ENCODE measurements at places on chromosomes 13 and 19. TPM values are rescaled to one million over a fixed set of nuclear protein-coding genes. Genes with fewer than 3 reads are reported as not detected.

DNA sequence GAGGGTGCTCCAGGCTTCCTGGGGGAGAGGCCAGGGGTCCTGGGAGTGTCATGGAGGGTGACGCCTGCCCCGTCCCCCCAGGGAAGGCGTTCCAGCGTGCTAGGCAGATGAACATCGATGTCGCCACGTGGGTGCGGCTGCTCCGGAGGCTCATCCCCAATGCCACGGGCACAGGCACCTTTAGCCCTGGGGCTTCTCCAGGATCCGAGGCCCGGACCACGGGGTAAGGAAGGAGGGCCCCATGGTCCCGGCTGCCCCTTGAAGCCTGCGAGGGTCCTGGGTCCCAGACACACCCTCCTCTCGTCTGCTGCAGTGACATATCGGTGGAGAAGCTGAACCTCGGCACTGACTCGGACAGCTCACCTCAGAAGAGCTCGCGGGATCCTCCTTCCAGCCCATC, 11.4 kb downstream of the PTGER1 start:
- DNase-seq: no peak
- no peak overlapping the region for H3K4me3 ChIP-seq
- H3K36me3 ChIP-seq: peaks cover 42% of the 10 kb centered on the region
- H3K27ac ChIP-seq: no peak overlapping the region
- H3K4me1 ChIP-seq: peaks cover 20% of the 10 kb centered on the region

DNA sequence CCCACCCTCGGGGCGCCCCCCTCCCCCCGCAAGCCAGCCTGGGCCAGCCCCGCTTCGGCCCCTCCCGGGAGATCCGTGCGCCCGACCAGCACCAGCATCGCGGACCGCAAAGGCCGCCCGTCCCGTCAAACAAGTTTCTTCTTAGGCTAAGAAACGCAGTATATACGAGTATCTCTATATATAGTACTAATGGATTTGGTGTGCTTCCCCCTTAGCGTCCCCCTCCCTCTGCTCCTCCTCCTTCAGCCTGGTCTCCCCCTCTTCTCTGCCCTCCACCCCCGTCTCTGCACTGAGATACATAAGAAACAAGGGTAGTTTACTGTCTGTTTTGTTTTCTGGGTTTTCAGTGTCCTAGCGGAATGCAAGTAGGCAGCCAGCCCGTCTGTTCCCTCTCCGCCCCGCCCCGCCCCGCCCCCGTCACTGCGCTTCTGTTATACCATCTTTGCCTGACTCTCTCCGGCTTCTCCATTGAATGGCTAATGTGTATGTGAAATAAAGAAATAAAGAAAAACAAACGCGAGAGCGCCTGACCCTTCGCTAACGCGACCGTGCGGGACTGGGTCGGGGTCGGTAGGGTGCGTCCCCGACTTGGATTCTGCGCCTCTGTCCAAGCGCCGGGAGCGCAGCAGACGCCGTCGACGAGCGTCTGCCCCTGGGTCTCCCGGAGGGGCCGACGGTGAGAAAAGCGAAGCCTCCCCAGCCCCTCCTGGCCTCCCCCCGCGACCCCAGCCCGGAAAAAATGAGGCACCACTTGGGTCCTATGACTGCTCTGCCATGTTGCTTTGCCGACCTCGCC, 4.2 kb downstream of the LYL1 start:
- peaks cover 5% of the 10 kb centered on the region for H3K36me3 ChIP-seq
- no peak overlapping the region for H3K4me3 ChIP-seq
- H3K4me1 ChIP-seq: peaks cover 42% of the 10 kb centered on the region
- H3K27ac ChIP-seq: peak overlapping the region; percentile 59
- H3K27me3 ChIP-seq: peaks cover 49% of the 10 kb centered on the region
- DNase-seq: no peak

DNA sequence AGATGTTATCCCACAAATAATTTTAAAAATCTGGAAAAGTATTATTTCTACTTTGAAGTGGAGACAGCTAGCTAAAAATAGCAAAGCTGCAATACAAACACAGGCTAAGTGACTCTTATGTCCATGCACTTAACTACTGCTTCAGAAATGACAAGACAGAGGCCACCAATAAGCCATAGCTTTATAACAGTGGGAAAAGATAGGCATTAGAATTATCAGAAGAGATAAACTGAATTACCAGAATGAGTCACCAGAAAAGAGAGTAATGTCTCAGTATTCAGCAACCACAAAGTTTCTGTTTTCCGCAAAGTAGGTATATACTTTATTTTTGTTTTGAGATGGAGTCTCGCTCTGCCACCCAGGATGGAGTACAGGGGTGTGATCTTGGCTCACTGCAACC, 17.1 kb downstream of the CLN5 start:
- peak overlapping the region; percentile 69 for H3K27ac ChIP-seq
- peaks cover 51% of the 10 kb centered on the region for H3K36me3 ChIP-seq
- H3K27me3 ChIP-seq: no peaks in the 10 kb centered on the region
- peaks cover 29% of the 10 kb centered on the region for H3K4me1 ChIP-seq

- H3K4me3 ChIP-seq: no peak overlapping the region
- no peak overlapping the region for H3K27ac ChIP-seq
- H3K4me1 ChIP-seq: no peaks in the 10 kb centered on the region
Measured at GRCh38 chr19:15260939-15261338, 28.7 kb upstream of the EPHX3 start.

DNA sequence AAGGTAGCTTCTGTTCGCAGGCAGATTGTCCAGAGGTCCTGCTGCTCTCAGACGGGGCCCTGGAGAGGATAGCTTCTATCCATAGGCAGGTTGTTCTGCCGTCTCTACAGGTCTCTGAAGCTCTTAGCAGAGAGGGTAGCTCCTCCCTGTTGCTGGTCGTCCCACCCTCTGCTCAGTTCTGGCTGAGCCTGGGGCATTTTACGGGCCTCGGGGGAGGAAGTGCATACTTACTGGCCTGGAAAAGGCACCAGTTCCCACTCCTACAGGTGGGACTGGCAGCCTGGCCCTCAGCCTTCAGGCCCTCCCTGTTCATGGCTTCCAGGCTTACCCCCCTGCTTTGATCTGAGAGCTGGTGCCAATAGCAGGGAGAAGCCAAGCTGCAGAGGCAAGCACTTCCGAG, 42.3 kb downstream of the USPL1 start:
- H3K4me3 ChIP-seq: no peak overlapping the region
- H3K27me3 ChIP-seq: no peaks in the 10 kb centered on the region
- H3K27ac ChIP-seq: no peak overlapping the region
- no peak for DNase-seq

- DNase-seq: no peak
- no peaks in the 10 kb centered on the region for H3K27me3 ChIP-seq
- H3K36me3 ChIP-seq: peaks cover 55% of the 10 kb centered on the region
- H3K4me3 ChIP-seq: no peak overlapping the region
- no peak overlapping the region for H3K27ac ChIP-seq
Measured at GRCh38 chr19:46386151-46386550, 27.2 kb downstream of the CCDC8 start.

- peaks cover 2% of the 10 kb centered on the region for H3K36me3 ChIP-seq
- H3K27me3 ChIP-seq: no peaks in the 10 kb centered on the region
- DNase-seq: no peak
- peak overlapping the region; percentile 41 for H3K27ac ChIP-seq
- no peak overlapping the region for H3K4me3 ChIP-seq
- H3K4me1 ChIP-seq: peaks cover 57% of the 10 kb centered on the region
Measured at GRCh38 chr13:114063545-114064449, 68.6 kb downstream of the RASA3 start.

- H3K4me3 ChIP-seq: no peak overlapping the region
- no peak for DNase-seq
- H3K27me3 ChIP-seq: peaks cover 5% of the 10 kb centered on the region
- H3K27ac ChIP-seq: no peak overlapping the region
- H3K4me1 ChIP-seq: no peaks in the 10 kb centered on the region
Measured at GRCh38 chr19:55495646-55496349, 7.6 kb downstream of the SSC5D start.

DNA sequence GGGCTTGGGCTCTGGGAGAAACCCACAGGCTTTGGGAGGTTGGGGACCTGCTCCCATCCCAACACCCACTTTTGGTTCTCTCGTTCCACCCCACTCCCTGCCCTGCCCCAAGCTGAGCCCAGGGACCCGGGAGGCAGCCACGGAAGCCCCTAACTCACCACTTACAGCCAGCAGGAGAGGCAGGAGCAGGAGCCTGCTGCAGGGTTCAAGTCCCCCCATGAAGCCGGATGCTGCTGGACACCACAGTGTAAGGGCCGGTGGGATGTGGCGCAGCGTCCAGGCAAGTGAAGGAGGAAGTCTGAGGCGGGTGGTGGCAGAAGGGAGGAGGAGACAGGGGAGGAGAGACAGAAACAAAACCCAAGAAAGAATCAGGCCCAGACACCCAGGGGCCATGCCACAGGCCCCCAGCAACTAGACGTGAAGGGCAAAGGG, at the start of gene TYROBP:
Gene TYROBP, minus strand, starts transcription at position 286 of the 432 bp plus-strand sequence. Its CDS starts 67 bp downstream, at position 219.
- H3K4me3 ChIP-seq: no peak within 1 kb of the TSS
- H3K36me3 ChIP-seq: peaks cover 5% of the 10 kb centered on the region
- peak within 1 kb of the TSS; percentile 57 for H3K27ac ChIP-seq
- DNase-seq: no peak

DNA sequence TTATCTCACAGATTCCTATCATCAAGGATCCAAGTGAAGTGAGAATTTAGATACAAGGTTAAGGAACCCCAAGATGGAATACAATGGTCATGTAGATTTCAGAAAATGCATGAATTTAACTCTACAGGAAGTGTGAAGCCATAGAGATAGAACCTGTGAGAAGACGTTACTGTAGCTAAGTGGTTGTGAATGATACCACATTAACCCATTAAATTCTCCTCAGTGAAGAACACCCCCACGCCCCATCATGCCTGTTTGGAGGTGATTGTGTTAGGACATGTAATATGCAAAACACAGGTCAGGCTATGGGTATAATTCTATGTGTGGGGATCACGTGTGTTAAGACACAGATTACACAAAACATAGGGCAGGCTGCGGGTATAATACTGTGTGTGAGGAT, 1166.7 kb downstream of the EFNB2 start:
- no peak for DNase-seq
- no peaks in the 10 kb centered on the region for H3K36me3 ChIP-seq
- no peaks in the 10 kb centered on the region for H3K27me3 ChIP-seq
- H3K27ac ChIP-seq: no peak overlapping the region

- H3K27me3 ChIP-seq: no peaks in the 10 kb centered on the region
- H3K4me1 ChIP-seq: peaks cover 47% of the 10 kb centered on the region
- peak overlapping the region; percentile 97 for H3K27ac ChIP-seq
Measured at GRCh38 chr19:48170817-48171347, 402 bp downstream of the ZSWIM9 start.

DNA sequence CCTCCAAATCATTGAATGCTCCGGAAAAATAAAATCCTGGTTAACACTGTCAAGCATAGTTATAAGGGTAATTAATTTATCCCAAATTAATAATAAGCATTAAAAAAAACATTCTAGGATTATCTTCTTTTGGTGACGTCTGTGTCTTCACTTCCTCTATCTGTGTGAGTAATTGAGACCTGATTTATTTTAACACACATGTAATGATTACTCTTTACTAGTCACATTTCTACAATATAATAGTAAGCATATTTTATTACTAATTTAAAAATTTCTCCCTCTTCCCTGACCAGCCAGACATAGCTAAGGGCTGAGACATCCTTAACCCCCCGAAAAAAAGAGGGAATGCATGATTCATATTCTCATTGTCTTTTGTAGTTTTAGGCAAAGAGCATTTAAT, 2.3 kb downstream of the FNDC3A start:
- DNase-seq: no peak
- peaks cover 39% of the 10 kb centered on the region for H3K36me3 ChIP-seq
- peaks cover 41% of the 10 kb centered on the region for H3K4me1 ChIP-seq
- peak overlapping the region; percentile 59 for H3K27ac ChIP-seq

- H3K27ac ChIP-seq: no peak overlapping the region
- no peaks in the 10 kb centered on the region for H3K27me3 ChIP-seq
- peaks cover 41% of the 10 kb centered on the region for H3K36me3 ChIP-seq
- no peak for DNase-seq
- no peak overlapping the region for H3K4me3 ChIP-seq
- peaks cover 15% of the 10 kb centered on the region for H3K4me1 ChIP-seq
Measured at GRCh38 chr13:27644302-27644701, 22.6 kb downstream of the POLR1D start.

- no peak for DNase-seq
- no peak overlapping the region for H3K4me3 ChIP-seq
- H3K4me1 ChIP-seq: peaks cover 21% of the 10 kb centered on the region
- peaks cover 33% of the 10 kb centered on the region for H3K27me3 ChIP-seq
- H3K36me3 ChIP-seq: no peaks in the 10 kb centered on the region
Measured at GRCh38 chr13:24678151-24678550, 2.1 kb upstream of the ATP12A start.

- peaks cover 34% of the 10 kb centered on the region for H3K36me3 ChIP-seq
- H3K27me3 ChIP-seq: no peaks in the 10 kb centered on the region
- no peak for DNase-seq
Measured at GRCh38 chr13:48493851-48494250, 39.0 kb downstream of the RCBTB2 start.

DNA sequence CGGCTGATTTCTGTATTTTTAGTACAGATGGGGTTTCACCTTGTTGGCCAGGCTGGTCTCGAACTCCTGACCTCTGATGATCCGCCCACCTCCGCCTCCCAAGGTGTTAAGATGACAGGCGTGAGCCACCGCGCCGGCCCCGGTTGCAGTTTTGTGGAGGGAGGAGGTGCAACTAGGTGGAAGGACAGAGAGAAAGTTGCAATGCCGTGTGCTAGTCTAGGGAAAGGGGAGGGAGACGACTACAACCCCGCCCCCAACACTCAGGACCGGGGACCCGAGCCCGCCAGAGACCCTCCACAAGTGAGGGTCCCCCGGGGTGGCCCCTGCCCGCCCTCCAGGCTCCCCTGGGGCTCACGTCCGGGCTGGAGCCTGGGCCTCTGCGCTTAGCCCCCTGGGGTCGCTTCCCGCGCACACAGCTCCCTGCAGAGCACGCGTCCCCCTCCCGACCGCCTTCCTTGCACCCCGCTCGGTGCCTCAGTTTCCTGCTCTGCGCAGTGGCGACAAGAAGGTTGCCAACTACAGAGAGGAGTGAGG, 1.2 kb upstream of the ARID3A start:
- peak; percentile 70 for DNase-seq
- H3K4me1 ChIP-seq: peaks cover 19% of the 10 kb centered on the region
- H3K27me3 ChIP-seq: no peaks in the 10 kb centered on the region
- H3K4me3 ChIP-seq: peak overlapping the region; percentile 77

The CGB5 gene
- total RNA-seq: not detected

The EPS8L1 gene
- total RNA-seq: 4.5 TPM

The CNFN gene
- not detected for total RNA-seq

The TMEM190 gene
- not detected for total RNA-seq

The TRAPPC2B gene
- 9.8 TPM for total RNA-seq

The PGLYRP2 gene
- total RNA-seq: 0.12 TPM

The KLK7 gene
- total RNA-seq: not detected

The ZNF98 gene
- total RNA-seq: not detected

The FCER2 gene
- total RNA-seq: not detected

The CYP4F8 gene
- not detected for total RNA-seq

The CEACAM3 gene
- not detected for total RNA-seq
